ENCODE measurements at places on chromosomes 4 and X.
A peak's percentile ranks its signal among the peaks of the same experiment; 100 is the strongest.

DNA sequence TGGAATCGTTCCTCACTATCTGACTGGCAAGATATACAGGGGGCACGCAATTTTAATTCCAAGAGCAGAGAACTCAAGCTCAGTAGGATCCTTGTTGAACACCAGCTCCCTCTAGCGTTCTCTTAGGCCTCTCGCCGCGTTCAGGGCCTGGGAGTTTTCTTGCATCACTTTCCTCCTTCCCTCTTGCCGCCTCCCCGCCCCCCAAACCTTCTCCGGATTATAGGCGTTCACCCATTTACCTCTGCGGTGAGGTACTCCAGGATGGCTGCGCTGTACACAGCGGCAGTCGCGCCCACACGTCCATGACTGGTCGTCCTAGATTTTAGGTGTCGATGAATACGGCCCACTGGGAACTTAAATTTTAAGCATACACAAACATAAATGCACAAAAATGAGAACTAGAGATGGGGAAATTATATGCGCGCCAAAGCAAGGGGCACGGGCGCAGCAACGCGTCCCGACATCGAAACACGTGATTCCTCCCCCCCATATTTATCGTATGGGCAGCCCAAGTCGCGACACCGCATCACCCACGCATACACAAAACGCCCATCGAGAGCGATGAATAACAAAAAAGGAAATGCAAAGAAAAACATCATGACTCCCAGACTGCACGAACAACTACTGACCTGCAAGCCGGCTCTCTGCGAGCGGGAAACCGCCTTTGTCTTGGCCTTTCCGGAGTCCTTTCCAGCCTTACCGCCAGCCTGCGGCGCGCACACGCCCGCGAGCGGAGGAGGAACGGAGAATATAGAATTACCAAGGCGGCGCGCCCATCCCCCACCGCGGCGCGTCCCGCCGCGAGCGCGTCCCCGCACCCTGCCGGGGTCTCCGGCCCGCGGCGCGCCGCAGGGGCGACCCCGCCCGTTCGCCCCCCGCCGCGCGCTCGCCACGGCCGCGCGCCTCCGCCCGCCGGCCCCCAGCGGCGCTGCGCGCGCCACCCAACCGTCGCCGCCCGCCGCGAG is 759 bp downstream of the H2AZ1 start:
- peak; percentile 90 for DNase-seq

DNA sequence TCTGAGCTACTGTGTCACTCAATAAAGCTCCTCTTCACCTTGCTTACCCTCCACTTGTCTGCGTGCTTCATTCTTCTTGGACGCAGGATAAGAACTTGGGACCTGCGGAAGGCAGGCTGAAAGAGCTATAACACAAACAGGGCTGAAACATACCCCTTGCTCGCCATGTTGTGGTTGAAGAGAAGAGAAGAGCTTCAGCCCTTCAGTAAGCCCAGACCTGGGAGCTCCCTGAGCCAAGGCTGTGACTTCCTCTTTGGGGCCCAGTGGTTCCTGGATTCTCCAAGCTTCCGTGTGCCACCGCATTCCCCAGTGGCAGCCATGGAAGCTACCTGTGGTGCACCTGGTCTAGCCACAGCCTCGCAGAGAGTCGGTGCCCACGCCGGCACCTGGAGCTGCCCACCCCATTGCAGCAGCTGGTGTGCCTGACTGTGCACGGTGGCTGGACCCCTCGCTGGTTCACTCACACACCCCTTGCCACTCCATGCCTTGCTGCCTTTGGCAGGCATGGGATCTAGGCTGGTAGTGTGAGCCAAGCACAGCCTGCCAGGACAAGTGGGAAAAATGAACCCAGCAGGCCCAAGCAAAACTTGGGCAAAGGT is 160.6 kb downstream of the EVC2 start:
- no peak for DNase-seq

- no peak for DNase-seq
These were observed 16.3 kb downstream of the KLF8 start for GRCh38 chrX:56248492-56248891.

DNA sequence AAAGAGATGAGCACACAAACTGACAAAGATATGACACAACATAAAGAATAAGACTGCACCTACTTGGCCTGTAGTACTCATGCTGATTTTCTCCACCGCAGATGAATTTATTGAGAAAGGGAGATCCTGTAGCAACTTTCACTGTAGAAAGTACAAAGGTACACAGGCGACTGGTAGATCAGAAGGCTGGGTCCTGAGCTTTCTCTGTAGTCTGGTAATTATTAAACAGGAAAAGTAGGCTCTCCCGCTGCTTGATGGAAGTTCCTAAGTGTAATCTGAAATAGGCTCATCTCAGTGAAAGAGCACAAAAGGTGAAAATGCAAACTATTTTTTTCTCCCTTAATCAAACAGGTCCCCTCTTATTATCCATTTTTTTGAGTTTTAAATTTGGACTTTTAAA is at the start of gene ADH6:
Gene ADH6 (minus strand): TSS at position 175 of the 400 bp plus-strand sequence. CDS start 94 bp downstream, at position 81.
- DNase-seq = no peak

DNA sequence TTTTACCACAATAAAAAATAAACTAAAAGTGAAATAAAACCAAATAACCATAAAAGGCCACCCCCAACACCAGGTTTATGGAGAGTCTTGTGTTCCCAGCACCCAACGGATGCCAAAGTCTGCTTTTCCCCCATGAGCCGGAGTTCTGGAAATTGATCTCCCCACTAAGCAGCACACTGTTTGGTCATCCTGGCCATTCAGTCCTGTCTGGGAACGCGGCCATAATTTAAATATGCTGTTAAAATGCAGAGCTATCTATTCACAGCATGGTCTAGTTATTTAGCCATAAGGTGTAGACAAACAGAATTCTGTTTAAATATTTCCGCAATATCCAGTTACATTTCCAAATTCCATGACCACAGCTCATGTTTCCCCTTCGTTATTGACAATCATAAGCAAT is 129.6 kb upstream of the TBL1X start:
- no peak for DNase-seq

Data from neuronal stem cell (in vitro differentiated cells).